ENCODE measurements at places on chromosomes 13 and 19.

DNA sequence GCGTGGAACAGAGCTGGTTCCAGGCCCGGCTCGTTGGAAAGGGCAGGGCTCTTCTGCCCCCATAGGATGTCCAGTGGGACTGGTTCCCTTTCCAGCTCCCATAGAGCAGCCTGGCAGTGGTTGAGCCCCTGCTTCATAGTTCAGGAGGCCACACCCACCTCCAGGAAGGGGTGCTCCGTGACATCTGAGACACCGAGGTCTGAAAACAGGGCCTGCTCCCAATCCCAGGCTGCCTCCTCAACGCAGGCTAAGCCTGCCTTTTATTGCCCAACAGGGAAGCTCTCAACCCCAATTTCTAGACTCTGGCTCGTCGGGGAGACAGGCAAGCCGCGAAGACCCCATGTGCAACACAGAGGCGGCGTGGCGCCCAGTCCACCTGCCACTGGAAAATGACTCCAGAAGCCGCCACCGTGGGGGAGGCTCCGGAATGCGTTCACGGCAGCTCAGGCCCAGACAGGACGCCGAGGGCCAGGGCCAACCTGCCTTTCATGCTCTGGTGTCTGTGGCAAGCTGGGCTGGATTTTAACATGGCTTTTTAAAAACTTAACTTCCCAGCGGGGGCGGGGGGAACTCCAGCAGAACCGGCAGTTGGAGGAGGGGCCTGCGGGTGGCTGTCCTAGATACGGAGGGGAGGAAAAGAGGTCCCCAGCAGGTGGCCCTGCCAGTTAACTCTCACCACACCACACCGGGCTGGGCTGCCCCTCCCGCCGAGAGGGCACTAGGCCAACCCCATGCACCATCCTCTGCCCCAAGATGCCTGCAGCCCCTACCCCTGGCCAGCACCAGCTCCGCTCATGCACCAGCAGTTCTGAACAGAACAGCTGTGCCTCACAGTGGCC, 17.9 kb upstream of the TINCR start:
- DNase-seq = no peak

- peak; percentile 15 for DNase-seq
These were observed at the start of gene ZNF793 for GRCh38 chr19:37506387-37507166. ZNF793 (plus strand) TSS chr19:37506939; CDS start chr19:37523440, 16,501 bp downstream.

DNA sequence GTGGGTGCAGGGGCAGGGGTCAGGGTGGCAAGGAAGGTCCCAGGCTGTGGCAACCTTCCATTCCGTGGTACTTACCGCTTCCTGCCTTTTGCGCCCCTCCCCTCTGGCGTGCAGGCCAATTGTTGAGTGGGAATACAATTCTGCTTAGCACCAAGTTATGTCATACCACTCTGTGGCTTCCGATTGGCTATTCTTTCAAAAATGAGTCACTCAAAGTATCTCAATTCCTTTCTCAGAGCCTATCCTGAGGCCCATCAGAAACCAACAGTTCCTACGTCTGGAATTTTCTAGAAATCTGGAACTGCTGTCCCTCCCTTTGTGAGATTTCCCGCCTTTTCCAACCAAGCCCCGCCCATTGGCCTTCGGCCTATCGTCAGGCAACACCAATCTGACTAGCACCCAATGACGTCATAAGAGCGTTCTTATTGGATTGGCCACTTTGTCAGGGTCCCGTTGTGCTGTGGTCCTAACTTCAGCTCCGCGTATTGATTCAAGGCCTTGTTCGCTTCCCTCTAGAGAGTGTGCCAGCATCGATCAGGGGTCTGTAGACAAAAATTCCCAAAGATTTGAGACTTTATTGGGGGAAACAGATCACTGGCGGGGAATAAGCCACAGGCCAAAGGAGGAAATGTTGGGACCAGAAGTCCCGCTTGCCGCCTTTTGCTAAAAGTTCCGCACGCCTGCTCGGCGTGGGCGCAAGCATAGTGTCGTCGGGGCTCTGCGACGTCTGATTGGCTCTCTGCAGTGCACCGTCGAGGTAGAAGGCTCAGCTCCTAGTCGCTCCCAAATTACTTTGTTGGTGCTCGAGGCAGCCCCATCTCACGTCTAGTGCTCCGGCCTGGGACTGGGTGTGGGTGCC, 11.7 kb downstream of the NTN5 start:
- no peak for DNase-seq

GRCh38 chr19:38500450-38500849, 67.0 kb downstream of the RYR1 start:
- no peak for DNase-seq

- DNase-seq = no peak
These were observed 25.3 kb downstream of the CLEC4M start for GRCh38 chr19:7788178-7788932.

GRCh38 chr13:51113969-51114368, 2.9 kb upstream of the C13orf42 start:
- no peak for DNase-seq

GRCh38 chr19:2361246-2362045, 1.4 kb downstream of the TMPRSS9 start:
- no peak for DNase-seq

GRCh38 chr19:52336117-52336790, at the start of gene ZNF610:
ZNF610 (plus strand) TSS chr19:52336243; CDS start chr19:52349173, 12,930 bp downstream.
- peak; percentile 28 for DNase-seq

DNA sequence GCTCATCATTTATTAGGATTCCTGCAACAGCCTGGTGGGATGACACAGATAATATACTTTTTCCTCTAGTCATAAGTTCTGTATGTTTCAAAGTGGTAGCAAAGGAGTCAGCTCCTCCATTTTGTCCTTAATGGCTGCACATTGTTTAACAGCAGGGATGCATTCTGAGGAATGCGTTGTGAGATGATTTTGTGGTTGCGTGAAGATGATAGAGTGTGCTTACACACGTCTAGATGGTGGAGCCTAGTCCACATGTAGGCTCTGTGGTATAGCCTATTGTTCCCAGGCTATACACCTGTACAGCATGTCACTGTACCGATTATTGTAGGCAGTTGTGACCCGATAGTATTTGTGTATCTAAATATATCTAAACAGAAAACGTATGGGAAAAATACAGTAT, 4.6 kb downstream of the SMARCA4 start:
- DNase-seq = no peak

DNA sequence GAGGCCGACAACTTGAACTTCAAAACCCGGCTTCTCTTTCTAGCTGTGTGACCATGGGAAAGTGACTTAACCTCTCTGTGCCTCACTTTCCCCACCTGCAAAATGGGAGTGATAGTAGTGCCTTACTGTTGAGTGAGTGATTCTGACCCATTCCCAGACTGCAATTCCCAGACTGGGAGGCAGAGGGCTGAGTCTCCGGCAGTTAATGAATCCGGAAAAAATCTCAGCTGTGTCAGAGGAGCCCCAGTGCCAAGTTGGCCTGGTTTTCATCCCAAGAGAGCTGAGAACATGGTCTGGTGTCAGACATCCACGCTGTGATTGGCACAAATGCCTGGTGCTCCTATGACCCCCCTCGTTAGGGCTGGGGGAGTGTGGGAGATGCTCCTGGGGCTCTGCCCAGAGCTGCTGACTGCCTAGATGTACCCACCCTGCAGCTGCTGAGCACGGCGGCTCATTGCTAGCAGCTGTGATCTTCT, 50.0 kb downstream of the PIN1 start:
- DNase-seq = no peak

DNA sequence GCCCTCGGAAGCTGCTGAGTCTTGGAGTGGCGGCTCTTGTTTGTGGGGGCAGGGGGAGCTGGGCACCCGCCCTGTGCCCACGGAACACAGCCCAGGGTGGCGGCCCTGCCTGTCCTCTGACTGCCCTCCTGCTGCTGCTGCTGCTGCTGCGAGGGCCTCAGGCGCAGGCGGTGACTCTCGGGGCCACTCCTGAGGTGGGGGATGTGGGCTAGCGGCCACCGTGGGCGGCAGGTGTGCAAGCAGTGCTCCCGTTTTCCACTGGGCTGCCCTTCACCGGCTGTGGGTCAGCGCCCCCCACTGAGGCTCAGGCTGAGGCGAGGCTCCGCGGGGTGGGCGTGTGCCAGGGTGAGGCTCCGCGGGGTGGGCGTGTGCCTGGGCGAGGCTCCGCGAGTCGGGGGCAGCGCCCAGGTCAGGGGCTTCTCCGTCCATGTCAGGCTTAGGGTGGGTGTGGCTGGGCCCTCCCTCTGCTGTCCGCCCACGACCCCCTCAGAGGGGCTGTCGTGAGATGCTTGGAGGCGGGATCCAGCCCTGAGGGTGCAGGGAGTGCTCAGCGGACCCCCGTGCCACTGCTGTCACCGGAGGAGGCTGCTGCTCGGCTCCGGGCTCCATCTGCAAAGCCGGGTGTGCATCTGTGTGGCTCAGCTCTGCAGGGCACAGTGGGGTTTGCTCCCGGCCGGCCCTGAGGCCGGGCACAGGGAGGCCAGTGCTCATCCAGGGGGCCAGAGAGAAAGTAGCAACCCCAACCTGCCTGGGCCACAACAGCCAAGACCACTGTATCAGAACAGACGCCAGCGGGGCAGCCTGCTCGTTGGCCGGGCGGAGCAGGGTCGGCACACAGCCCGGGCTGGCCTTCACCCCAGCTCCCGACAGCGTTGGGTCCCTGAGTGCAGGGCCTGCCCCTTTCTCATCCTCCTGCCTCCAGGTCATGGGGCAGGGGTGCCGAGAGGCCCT, 14.5 kb downstream of the CSNK1G2 start:
- DNase-seq = no peak

DNA sequence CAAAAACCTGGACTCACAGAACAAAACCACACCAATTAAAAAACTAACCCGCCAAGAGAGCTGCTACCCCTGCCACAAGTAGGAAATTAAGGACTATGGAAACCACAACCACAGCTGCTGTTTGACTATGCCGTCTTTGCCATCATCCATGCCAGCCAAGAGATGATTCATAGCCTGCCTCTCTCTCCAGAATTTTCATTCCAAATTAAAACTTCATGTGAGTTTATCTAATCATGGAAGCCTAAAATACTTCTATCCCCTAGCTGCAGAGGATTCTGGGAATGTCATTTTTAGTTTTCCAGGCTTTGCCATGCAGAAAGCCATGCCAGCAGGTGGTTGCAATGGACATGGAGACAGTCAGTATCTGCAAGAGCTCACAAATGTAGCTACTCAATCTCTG, 27.6 kb upstream of the GTF2F2 start:
- DNase-seq = no peak
